Renal pelvis (tissue), 12 donors: ENCODE measurements at places on chromosomes 11 and 22. TPM values are rescaled to one million over a fixed set of nuclear protein-coding genes. Genes with fewer than 3 reads are reported as not detected.

CD3G gene
- polyA plus RNA-seq: 0.29 TPM

- DNase-seq: no peak
Observed at GRCh38 chr22:46444390-46444854, 93.0 kb downstream of the CELSR1 start.

MAJIN gene
- 1.4 TPM for polyA plus RNA-seq

LRRC74B gene
- polyA plus RNA-seq: 0.11 TPM

DNA sequence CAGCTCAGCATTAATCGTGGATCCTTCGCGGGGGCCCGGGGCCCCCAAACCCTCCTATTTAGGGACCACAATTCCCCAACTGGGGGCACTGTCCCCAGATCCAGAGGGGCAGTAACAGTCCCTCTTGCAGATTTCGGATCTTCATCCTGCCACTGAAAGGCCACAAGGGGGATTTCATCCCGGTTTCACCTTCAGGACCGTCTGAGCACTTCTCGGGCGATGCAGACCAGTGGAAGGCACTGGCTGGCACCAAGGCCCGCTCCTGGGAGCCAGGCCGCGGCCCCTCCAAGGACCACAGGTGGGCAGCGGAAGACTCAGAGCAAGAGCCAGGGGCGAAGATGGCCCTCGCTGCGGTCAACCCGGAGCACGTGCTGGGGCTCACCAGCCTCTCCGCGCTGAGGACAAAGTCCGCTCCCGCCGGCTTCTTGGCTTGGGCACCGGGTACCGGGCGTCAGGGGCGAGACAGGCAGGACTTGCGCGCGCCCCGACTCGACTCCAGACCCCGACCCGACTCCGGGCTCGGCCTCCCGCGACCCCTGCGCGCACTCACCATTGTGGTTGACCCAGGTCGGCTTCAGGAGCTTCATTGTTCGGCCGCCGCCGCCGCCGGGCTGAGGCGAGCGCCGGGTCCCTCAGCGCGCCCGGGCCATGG is 517 bp downstream of the HIRA start:
- no peak for DNase-seq

- DNase-seq: no peak
Observed at GRCh38 chr11:117815262-117815803, 9.2 kb downstream of the FXYD2 start.

MUC5AC gene
- polyA plus RNA-seq: 0.01 TPM

DNA sequence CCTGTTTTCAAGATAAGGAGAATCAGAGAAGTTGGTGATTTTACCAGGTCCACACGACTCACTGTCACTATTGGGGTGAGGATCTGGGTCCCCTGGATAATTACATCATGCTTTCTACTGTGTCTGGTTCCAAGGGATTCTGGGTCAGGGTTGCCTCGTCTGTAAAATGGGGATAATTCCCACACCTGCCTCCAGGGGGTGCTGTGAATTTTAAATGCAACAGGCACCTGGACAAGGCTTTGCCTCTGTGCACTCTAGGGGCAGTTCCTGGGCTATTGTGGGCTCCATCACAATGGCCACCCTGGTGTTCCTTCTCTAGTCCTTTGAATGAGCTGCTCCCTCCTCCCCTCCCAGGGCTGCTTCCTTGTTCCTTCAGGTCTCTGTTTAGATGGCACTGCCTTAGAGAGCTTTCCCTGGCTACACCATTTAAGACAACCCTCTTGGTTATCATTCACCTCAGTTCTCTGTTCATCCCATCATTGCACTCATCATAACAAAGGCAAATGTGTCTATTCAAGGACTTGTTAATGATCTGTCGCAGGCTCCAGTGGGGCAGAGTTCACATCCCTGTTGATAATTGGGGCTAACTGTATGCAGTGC is 178.6 kb downstream of the MIAT start:
- DNase-seq: no peak

- no peak for DNase-seq
Observed at GRCh38 chr11:80512491-80512890, 1071.7 kb upstream of the TENM4 start.

TUBA8 gene
- polyA plus RNA-seq: 4.2 TPM

APOBEC3A gene
- polyA plus RNA-seq: 0.25 TPM

DNA sequence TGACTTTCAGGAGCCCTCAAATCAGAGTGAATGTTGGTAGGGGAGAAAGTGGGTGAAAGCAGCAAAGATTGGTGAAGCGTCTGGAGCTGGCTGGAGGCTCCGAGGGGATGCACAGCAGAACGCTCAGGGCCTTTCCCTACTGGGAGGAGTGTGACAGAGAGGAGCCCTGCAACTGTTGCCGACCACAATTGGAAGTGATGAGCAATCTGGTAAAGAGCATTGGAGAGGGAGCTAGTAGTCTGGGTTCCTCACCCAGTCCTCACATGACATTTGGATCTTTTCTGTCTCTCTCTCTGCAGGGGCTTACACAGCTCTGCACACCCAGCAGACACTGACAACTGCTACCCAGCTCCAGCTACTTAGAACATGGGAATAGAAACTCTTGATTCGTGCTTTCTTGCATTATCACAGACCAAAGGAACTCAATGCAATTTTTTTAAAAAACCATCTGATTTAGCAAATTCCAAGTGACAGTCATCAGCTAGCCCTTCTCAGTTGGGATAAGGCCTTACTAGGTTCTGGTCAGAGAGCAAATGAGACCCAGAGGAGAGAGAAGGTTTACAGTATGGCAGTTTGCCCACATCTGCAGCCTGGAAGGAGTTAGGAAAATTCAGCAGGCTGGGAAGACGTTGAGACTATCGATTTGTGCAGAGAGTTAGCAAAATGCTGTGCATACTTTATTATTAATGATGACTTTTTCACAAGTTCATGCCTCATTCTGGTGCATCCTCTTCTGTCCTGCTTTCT is 278.0 kb upstream of the PLET1 start:
- DNase-seq: no peak

DNA sequence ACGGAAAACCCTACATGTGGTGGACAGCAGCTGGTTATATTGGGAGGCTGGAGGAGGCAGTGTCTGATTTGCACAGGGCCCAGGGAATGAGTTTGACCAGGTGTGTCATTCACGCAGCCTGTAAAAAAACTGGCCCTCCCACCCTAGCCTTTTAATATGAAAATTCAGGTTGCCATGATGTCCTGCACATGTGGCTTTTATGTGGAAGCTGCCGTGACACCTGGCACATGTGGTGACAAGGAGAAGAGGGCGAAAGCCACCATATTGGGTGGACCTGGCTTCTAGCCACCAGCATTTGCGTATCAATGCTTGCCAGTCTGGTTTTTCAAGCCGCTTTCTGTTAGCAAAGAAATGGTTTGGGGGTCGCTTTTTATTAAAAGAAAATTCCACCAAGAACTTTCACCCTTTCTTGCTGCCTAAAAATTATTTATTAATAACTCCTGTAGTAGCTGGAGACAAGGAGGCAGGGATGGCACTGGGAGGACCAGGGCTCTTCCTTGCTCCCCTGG is 43.4 kb downstream of the ZNF280B start:
- DNase-seq: no peak

JHY gene
- 11.4 TPM for polyA plus RNA-seq

OR10D3 gene
- not detected for polyA plus RNA-seq

- DNase-seq: no peak
Observed at GRCh38 chr11:61956191-61957020, 6.3 kb downstream of the BEST1 start.

GRCh38 chr11:96017856-96018255 is 93.9 kb upstream of the MTMR2 start:
- no peak for DNase-seq

APOBEC3B gene
- polyA plus RNA-seq: 3.4 TPM

TMEM86A gene
- polyA plus RNA-seq: 8.6 TPM

DNA sequence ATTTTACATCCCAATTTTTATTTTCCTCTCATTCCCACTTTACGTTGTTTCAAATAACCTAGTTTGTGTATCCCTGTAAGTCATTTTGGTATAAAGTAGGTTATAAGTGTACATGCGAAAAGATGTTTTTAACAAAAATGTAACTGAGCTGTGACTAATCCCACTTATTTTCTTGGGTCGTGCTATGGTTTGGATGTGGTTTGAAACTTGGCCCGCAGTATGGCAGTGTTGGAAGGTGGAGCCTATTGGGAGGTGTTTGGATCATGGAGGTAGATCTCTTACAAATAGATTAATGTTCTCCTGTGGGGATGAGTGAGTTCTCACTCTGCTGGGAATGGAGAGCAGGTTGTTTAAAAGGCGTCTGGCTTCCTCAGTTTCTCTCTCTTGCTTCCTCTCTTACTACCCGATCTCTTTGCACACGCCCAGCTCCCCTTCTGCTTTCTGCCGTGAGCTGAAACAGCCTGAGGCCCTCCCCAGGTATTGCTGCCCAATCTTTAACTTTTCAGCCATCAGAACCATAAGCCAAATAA is 7.2 kb downstream of the RPL27A start:
- DNase-seq: no peak

SLCO2B1 gene
- 10.4 TPM for polyA plus RNA-seq

DNA sequence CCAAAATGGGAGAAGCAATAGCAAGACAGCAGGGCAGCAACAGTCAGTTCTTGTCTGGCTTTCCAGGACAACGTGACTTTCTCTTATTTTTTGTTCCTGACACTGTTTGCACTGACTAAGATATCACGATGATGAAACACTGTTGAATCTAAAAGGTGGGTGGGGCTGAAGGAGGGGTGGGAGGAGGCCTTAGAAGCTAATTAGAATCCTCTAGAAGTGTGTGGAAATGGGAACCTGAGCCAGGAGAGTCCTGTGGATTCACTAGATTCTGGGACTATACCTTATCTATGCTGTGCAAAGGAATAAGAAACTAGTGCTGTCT is 300.3 kb downstream of the ST3GAL4 start:
- DNase-seq: no peak

DNA sequence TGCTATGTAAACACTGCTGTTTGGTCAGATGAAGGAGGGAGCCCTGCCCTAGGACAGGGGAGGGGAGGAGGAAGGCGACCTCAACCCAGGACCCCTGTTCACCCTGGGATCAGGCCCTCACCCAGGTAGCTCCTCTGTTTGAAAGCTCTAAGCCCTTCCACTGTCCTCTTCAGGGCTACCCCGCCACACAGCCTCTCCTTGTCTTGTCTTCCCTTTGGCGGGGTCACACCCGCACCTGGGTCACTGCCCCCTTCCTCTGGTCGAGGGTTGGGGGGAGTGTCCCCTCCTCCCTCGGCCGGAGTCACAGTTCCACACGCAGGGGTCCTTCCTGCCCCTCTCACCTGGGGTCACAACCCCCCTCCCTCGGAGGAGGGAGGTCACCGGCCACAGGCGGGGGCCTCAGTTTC is 463 bp upstream of the PTPMT1 start:
- no peak for DNase-seq

DNA sequence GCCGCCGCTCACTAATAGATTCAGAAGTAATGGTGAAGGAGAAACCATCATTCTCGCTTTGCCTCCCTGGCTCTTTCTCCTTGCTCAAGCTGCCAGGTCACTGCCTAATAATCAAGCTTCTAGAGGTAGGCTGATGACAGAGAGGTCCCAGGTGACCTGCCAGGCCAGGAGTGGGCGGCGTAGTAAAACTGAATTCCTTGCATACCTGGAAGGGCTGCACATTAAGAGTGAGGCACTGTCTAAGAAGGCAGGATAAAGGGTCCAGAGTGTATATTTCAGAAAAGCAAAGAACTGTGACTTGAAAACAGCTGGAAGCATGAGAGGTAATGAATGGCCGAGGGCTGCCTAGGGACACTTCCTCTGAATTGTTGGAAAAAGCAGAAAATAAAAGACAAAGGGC is 4.1 kb downstream of the SYT13 start:
- peak; percentile 44 for DNase-seq

GRCh38 chr11:68868221-68868835 is 26.6 kb upstream of the CPT1A start:
- DNase-seq: no peak

C22orf42 gene
- polyA plus RNA-seq: not detected

DNA sequence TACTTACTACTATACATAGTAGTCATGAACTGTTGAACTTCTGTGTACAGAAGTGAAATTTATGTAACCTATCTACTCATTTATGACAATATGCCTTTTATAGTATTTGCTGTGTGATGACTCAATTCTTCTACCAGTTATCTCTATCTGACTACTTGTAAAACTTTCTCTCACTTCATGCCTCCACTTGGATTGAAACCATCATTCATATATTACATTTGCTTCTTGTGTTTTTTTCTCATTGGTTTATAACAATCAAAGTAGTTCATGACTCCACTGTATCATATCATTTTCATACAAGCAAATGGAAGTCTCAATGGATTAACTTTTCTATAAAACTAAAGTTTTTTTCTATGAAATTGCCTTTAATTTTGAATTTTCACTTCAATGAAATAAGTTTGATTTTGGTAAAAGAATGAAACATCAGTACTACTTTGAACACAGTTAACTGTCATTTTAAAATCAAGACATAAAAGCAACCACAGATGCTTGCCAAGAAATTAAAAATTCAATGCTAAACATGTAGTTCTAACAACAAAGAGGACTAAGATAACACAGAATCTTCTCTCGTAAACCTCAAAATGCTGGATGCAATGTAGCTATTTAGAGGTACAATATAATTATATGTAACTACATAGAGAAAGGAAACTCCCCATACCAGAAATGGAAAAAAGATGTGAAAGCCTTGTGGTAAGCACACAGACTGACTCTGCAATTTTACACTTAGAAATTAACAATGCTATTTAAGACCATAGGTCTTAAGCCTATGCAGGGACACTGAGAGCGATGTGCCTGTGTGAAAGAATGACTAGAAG is 27.6 kb upstream of the EXPH5 start:
- DNase-seq: no peak

MUC15 gene
- 3.1 TPM for polyA plus RNA-seq

DNA sequence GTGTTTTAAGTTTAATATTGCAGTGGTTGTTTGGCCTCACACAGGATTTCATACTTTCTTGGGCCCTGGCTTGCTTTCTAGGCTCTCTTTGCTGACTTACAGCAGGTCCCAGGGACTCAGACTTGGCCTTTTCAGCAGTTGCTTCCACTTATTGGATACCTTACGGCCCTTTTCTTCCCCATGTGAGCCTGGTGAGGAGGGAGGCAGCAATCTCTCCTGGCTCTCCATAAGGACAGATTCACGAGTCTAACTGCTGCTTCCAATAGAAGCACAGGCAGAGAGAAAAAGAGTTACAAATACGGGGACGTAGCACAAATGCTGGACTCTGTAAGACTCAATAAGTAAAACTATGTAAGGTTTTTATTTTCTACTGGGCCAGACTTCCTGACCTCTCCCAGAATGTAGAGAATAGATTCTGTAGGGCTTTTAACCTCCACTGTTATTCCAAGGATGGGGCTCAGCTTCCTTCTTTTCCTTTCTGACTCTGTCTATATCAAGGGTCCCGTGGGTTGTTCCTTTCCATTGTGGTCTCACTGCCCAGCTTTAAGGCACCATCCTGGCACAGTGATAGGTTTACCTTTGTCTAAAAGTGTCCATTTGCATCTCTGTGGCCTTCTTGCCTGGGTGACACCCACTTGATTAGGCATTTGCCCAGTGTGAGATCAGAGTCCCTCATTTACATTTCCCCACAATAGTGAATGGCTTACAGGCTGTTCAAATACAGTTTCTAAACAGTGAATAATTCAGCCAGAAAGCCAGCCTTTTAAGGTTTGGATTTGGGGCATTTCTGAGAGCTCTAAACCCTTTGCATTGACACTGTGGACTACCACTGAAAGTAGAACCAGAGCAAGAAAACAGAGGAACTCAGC is 92.8 kb downstream of the RASSF10 start:
- no peak for DNase-seq

GRCh38 chr22:31869739-31870138 is 74.6 kb upstream of the YWHAH start:
- DNase-seq: no peak

C1QTNF5 gene
- polyA plus RNA-seq: 25.5 TPM

CCDC86 gene
- 20.4 TPM for polyA plus RNA-seq

KIF18A gene
- 11.0 TPM for polyA plus RNA-seq
